NCI-H526 treated with DMSO at 0.1 percent for 48 hours (cell line): ENCODE measurements at places on chromosomes 16 and 17.

DNA sequence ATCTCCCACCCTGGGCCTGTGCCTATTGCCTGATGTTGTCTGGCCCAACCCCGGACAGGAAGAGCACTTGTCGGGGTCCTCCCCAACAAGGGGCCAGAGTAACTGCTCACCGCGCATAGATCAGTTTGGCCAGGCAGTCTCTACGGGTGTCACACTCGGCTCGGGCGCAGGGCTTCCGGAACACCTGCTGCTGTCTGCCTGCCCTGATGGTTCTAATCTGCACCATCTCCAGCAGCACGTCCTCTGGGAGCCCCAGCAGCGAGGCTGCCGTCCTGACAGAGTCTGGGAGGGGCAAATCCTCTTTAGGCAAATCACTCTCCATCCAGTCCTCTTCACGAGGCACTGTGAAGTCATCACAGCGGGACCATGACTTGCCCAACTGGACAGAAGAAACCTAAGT lies 24.0 kb downstream of the MYO19 start:
- no peak for DNase-seq

GRCh38 chr17:36888236-36888951 lies 48.9 kb upstream of the LHX1 start:
- no peak for DNase-seq

GRCh38 chr17:69916761-69917160 lies 158.3 kb upstream of the KCNJ16 start:
- no peak for DNase-seq

DNA sequence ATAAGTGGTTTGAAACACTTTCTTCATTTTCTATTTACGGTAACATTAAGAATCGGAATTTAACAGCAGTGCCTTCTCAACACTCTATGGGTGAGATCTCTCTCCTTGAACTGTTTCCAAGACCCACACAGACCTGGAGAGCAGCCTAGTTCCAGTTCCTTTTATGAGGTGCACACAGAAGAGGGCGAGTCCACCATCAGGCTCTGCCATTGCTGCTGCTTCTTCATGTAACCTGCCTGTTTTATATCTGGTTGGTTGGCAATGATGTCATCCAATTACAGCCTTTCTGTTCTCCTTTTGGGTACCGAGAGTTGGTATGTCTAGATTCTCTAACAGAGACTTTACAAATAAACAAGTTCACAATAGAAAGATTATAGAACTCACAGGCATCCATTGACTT lies 225.7 kb downstream of the UTP18 start:
- no peak for DNase-seq

- no peak for DNase-seq
These were observed 177.3 kb upstream of the RBL2 start for GRCh38 chr16:53257001-53257400.

DNA sequence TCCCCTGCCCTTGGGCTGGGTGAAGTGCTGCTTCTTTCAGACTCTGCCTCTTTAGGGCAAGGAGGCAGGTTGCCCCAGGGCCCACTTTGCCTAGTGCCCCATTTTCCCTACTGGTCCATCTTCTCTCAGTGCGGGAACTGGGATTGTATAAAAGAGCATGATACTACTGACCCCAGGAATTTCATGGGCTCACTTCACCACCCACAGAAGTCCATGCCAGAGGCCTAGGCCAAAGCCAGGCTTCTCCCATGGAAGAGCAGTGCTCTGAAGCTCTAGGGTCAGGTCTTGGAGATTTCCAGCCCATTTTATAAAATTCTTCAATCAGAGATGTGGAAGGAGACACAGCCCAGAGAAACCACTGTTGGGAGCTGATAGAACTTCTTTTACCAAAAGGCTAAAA lies 5.7 kb downstream of the CACNG1 start:
- DNase-seq: no peak

GRCh38 chr17:9937901-9938300 lies 32.8 kb upstream of the RCVRN start:
- no peak for DNase-seq

- no peak for DNase-seq
These were observed 22.1 kb downstream of the ZP2 start for GRCh38 chr16:21189311-21189710.
